ENCODE measurements at places on chromosomes 1 and 21.

GRCh38 chr1:184034761-184035379 lies 2.7 kb downstream of the COLGALT2 start:
- no peak for DNase-seq

- DNase-seq: no peak
Measured at GRCh38 chr1:25690396-25690956, 73.9 kb downstream of the MAN1C1 start.

GRCh38 chr1:176111835-176112234 lies 95.3 kb downstream of the COP1 start:
- no peak for DNase-seq

GRCh38 chr1:32612189-32612881 lies 38.0 kb downstream of the ZBTB8OS start:
- peak; percentile 86 for DNase-seq

GRCh38 chr1:118948351-118948750 lies 39.8 kb downstream of the TBX15 start:
- no peak for DNase-seq

GRCh38 chr1:226566234-226566633 lies 17.7 kb downstream of the STUM start:
- no peak for DNase-seq

DNA sequence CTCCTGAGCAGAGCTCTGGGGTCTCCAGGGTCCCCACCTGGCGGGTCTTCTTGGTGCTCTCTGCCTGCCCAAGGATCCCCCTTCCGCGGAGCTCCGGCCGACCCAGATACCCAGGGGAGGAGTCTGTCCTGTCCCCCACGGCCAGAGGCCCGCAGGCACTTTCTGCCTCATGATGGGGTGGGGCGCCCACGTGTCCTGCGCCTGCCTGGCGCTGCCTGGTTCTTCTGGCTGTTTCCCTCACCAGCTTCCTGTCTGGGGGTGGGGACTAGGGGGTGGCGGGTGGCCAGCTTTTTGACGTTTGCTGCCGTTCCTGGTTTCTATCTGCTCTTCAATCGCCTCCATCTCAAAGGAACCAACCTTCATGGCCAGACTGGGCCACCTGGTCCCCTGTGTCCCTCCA lies 313.3 kb upstream of the VAMP3 start:
- no peak for DNase-seq

DNA sequence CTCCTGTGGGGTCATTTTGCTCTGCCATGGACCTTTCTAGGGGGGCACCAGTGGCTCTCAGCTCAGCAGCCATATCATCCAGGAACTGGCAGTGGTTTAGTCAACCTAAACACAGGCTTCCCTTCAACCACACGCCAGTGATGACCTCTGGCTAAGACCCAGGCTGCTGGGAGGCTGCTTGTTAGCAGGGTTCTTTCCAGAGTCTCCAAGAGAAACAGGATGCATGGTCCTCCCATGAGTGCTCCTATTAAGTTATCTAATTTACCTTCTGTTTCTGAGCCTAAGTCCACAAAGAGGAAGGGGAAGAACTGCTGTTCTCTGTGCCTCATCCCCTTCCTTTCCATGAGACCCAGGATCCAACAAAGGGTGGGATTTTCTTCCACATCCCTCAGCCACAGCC lies 137.3 kb upstream of the PLXNA2 start:
- no peak for DNase-seq

DNA sequence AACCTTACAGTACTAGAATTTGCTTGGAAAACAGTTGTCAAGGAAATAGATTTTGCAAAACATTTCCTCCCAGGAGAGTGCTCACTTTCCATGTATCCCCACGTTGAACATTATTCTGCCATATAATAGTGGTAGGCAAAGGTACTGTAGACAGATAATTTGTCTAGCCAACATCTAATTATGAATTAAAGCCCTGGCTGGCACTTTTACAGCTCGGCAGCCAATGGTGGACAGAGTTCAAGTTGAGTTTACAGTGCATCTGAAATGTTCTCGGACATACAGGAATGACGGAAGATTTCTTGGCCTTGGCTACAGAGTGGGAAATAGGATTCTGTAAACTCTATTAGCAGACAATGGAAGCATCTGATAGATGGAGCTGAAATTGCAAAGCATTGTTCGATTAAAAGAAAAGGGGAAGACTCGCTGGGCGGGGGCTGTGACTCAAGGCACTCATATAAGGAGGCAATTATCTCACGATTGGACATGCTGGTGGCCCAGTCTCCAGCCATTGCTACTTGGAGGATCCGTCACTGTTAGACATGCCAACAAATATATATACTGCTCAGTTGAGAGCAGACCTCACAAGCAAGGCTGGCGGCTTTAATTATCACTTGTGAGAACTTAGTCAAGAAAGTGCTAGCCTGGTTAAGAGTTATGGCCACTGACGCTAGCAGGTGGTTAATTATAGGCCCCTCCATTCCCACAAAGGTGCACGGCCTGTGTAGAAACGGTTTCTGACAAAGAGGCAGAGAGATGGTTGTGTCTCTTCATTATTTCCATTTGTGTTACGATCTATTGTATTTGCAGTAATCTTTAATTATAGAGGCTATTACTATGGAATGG lies 48.0 kb downstream of the MAN1C1 start:
- peak; percentile 25 for DNase-seq

GRCh38 chr1:242477944-242478343 lies 46.6 kb downstream of the PLD5 start:
- no peak for DNase-seq

GRCh38 chr1:19489996-19490395 lies 4.7 kb upstream of the CAPZB start:
- DNase-seq: no peak

- no peak for DNase-seq
Measured at GRCh38 chr1:79737193-79737592, 730.7 kb upstream of the ADGRL4 start.

GRCh38 chr21:36576441-36576840 lies 96.5 kb upstream of the CLDN14 start:
- no peak for DNase-seq

GRCh38 chr1:61092642-61093041 lies 10.3 kb downstream of the NFIA start:
- DNase-seq: no peak

DNA sequence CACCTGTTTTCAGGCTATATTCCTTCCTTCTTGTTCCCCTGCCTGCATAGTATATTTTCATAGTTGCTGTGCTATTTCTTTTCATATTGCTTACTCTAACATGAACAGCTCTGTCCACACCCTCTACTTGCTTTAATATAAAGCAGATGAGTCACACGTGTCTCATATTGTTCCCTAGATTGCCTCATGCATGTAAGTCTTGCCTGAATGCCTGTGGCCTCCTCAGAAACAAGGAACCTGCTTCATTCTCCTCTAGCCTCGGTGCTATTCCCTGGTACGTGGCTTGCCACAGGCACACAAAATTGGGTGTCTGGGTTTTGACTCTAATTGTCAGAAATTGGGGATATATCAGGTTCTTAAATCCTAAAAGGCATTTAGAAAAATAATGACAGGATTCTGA lies 16.5 kb upstream of the PKP1 start:
- no peak for DNase-seq

DNA sequence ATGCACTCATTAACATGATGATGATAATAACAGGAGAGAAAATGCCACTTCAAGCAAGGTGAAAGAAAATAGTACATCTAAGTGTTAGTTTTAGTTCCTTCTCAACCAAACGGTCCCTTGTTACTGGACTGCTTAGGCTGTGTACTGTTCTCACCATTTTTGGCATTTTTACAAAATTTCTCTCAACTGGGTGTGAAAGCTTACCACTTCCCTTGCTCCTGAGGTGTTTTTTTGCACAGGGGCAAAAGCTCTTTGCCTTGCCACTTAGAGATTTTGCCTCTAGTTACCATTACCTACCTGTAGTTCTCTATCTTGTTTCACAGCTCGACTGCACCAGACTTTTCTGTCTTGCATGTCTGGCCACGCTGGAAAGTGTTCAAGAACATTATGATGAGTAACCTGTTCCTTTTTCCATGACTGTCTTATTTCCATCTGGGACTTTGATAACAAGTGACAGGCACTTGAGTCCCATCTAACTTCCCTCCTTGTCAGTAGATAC lies 10.7 kb downstream of the NEK7 start:
- DNase-seq: peak; percentile 70

Data from endothelial cell of umbilical vein (primary cell).